Cardiac muscle cell (in vitro differentiated cells and primary cell): ENCODE measurements at places on chromosomes 5 and 9. TPM values are rescaled to one million over a fixed set of nuclear protein-coding genes. Genes with fewer than 3 reads are reported as not detected.

TMEFF1 gene
- 22.3 and 33.0 TPM in 2 replicates for polyA plus RNA-seq

- no peak for DNase-seq
Observed at GRCh38 chr9:80976403-80976802, 712.9 kb downstream of the TLE1 start.

DNA sequence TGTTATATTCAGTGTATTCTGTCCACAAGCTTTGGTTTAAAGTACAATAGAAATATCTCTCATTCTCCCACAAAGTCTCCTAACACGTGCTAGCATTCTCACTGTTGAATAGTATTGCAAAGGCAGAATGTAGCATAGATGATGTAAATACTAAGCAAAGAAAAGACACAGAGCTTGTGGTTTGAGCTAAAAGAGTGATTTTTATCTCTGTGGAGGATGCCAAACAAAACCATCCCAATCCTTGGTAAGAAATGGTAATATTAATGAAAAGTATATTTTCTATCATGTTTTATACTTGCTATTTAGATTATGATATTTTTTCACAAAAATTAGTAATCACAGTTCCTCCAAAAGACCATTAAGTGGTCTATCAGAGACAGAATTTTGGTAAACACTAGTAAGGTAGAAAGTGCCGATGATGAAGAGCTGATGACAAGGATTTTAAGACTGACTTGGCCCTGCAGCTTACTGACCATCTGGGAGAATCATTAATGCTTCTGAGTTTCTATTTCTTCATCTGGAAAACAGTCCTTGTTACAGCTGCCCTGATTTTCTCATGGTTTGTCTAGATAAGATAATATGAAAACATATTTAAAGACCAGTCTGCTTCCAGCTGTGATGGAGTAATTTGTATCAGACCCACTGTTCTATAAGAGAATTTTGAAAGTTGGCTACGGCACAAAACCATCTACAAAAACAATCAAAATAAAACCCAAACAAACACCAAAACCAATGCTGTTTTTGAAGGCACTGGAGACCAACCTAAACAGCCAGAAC lies 510.2 kb downstream of the SPATA31D1 start:
- no peak for DNase-seq

KLF9 gene
- polyA plus RNA-seq, result not detected in 2 replicates

SLC34A3 gene
- 0.24 TPM in 1 of 2 replicates, not detected in the other for polyA plus RNA-seq

DNA sequence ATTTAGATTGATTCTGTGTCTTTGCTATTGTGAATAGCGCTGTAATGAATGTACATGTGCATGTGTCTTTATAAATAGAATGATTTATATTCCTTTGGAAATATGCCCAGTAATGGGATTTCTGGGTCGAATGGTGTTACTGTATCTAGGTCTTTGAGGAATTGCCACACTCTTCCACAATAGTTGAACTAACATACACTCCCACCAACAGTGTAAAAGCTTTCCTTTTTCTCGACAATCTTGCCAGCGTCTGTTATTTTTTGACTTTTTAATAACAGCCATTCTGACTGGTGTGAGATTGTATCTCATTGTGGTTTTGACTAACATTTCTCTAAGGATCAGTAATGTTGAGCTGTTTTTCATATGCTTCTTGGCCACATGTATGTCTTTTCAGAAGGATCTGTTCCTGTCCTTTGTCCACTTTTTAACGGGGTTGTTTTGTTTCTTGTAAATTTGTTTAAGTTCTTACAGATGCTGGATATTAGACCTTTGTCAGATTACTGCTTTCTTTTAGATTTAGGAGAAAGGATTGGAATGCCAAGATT lies 125.0 kb upstream of the NR5A1 start:
- DNase-seq, result peak; percentile 76

DNA sequence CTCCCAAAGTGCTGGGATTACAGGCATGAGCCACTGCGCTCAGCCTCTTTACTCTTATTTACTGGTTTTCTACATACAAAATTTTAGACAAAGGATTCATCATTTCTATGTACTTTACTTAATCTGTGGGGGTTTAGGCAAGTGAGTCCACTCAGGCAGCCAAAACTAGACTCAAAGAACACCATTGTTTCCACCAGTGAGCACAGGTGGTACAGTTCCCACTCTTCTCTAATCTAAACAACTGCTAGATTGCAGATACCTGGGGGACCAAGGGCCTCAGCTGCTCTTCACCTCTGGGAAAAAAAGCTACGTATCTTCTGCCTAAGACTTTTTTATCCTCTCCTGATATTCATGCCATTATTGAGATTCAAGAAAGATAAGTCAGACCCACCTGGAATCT lies 260.1 kb downstream of the EBF1 start:
- no peak for DNase-seq

KLF4 gene
- not detected in 2 replicates for polyA plus RNA-seq
